ENCODE measurements at places on chromosomes 3 and 15.

DNA sequence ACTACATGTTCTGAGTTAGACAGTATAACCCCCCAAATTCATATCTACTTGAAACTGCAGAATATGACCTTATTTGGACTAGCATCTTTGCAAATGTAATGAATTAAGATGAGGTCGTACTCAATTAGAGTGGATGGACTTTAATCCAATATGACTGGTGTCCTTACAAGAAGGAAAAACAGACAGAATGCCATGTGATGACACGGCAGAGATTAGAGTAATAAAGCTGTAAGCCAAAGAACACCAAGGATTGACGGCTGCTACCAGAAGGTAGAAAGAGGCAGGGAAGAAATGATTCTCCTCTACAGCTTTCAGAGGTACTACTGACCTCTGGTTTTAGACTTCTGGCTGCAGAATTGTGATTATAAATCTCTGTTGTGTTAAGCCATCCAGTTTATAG is 30.3 kb downstream of the GALK2 start:
- no peak for DNase-seq

- DNase-seq = no peak
Measured at GRCh38 chr15:99445272-99445850, 120.4 kb upstream of the MEF2A start.

- peak; percentile 22 for DNase-seq
Measured at GRCh38 chr3:155334914-155335723, 41.6 kb upstream of the STRIT1 start.

GRCh38 chr3:36678216-36679013 is 85.9 kb downstream of the DCLK3 start:
- no peak for DNase-seq

DNA sequence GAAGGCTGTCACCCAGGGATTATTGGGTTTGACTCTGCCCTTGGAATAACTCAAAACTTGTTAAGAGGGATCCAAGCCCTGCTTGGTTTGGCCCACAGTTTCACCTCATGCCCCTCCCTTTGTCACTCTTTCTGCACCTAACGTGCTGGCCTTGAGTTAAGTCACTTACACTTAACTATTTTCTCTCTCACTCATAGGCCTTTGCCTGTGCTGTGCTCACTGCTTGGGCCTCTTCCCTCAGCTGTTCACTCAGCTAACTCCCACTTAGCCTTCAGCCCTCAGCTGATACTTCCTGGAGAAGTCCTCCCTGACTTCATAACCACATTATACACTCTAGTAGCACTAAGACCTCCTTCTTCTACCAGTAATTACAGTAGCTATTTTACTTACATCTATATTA is 133.3 kb downstream of the CMSS1 start:
- DNase-seq = no peak

- DNase-seq = no peak
Measured at GRCh38 chr3:73292220-73292619, 230.8 kb downstream of the EBLN2 start.

GRCh38 chr15:84702961-84703482 is 12.9 kb downstream of the SEC11A start:
- DNase-seq = peak; percentile 43

DNA sequence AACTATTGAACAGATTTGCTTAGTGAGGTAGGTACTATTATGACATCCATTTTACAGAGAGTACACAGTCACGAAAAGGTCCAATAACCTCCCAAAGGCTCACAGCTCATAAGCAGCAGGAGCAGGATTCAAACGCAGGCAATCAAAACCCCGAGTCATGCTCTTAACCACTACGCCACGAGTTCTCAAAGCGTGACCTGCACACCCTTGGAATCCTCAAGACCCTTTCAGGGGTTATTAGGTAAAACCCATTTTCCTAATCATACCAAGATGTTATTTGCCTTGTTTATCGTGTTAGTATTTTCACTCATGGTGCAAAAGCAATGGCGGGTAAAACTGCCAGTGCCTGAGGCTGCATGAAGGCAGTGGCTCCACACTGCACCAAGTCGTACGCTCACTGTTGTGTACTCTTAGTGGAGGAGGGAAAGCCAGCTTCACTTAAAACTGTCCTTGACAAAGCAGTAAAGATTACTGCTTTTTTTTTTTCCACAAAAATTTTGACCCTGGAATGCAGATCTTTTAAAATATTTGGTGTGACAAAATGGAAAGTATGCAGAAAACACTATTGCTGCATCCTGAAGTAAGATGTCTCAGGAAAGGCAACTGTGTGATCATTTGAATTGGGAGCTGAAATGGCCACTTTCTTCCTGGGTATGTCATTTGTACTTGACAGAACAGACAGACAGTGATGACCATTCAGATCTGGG is 96.1 kb downstream of the IGF2BP2 start:
- DNase-seq = no peak

DNA sequence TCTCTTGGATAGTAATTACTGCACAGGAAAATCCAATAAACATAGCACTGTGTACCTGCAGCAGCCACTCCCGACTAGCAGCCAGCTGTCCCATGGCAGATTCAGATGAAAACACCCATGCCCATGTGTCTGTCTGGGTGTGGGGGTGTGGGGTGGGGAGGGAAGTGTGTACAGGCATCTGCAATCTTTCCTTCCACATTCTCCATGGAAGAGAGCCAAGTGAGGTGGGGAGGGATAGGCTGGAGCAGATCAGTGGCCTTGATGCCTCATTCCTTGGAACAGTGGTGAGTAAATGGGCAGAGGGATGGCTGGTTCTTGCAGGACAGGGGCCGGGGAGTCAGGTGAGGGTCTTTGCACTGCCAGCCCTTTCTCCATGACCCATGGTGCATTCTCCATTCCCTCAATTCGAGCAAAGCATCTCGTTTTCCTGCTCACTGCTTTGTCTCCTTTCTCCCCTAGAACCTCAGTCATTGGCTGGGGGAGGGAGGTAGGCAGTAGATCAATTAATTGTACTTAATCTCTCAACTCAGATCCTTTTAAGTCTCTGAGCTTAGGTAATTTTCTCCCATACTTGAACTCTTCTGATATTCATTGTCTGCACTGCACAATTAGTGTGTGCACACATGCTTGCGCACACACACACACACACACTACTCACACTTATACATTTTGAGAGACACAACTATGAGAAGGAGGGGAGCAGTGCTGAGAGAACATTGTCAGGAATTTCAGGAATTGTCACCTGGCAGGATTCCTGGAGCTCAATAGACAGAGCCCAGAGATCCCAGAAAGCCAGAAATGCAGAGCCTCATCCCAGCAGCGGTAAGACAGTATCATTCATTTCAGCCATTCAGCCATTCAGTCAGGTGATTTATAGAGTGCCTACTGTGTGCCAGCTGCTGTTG is 31.9 kb downstream of the PDIA5 start:
- no peak for DNase-seq

DNA sequence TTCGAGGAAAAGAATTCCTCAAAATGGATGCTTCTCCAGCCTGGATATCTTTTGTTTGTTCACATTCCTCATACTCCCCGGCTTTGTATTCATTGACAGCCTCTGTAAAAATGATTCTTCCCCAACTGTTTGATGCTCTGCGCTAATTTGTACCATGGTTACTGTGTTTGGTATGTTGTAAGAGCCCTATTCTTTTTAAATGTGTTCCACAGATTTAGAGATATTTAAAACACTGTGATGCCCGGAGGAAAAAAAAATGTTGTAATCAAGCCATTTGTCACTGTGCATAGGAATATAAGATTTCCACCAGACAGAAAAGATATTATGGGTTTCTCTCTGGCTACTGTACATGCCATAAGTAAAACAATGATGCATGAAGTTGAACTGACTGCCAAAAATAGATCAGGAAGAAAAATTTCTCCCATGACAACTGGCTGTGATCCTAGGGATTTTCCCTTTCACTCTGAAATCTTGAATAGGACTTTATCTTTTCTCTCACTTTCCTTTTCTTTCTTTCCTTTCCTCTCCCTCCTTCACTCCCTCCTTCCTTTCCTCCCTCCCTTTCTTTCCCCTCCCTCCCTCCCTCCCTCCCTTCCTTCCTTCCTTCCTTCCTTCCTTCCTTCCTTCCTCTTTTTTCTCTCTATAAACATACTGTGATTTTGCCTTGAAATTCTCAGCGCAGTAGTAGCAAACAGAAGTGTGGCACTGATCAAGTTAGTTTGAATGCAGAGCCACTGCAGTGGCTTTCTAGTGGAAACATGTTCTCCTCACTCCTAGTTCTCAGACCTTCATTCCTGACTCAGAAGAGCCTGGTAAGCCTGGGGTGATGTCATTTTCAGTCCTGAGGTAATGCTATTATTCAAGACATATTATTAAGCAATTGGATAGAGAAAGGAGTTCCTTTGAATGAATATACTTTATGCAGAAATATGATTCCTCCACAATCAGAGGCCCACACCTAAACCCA is 254.9 kb upstream of the TBL1XR1 start:
- DNase-seq = no peak
